ENCODE measurements at places on chromosomes 5 and 9.

- DNase-seq: no peak
Measured at GRCh38 chr5:10870791-10871190, 109.8 kb upstream of the DAP start.

DNA sequence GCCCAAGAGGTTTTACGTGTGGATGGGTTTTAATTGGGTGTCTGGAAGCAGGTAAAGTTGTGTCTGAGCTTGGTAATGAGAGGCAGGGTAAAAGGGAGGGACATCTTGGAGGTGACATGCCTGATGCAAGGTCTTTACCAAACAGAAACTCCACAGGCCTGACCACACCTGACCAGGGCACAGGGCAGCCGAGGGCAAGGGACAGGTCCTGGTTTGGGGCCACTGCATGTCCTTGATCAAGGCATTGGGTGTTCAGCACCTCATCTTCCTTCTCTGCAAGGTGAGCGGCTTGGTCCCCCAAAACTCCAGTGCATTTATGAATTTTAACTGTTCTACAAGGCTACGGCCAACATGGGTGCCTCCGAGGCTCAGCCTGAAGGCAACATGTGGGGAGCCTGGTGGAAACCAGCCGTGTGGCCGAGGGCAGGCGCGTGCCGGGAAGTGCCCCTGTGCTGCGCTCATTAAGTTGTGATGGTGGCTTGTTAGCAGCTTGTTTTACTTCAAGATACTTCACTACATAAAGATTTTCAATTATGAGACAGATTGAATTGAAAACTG, 30.7 kb upstream of the LPCAT1 start:
- no peak for DNase-seq

DNA sequence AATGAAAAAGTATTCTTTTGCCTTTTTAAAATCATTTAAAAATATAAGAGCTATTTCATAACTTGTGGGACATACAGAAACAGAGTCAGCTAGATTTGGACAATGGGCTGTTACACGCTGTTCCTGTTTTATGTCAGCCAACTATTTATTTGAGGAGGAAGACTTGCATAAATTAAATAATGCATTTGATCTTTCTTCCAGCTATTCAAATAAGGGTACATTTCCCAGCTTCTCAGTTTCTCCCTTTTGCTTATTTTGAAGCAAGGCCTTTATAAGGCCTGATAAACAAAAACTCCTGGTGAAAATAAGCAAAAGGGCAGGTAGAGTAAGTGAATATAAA, 6.5 kb downstream of the STOM start:
- no peak for DNase-seq

GRCh38 chr5:110017854-110018253, 328.1 kb downstream of the MAN2A1 start:
- no peak for DNase-seq

GRCh38 chr5:111787006-111787405, 30.0 kb upstream of the NREP start:
- DNase-seq: no peak

Measured in NCI-H1105 treated with DMSO at 0.1 percent for 48 hours (cell line).